ENCODE measurements at places on chromosomes 5 and 9. TPM values are rescaled to one million over a fixed set of nuclear protein-coding genes. Genes with fewer than 3 reads are reported as not detected.

- no peak for DNase-seq
These were observed 100.6 kb upstream of the SELENOP start for GRCh38 chr5:42912184-42912798.

DNA sequence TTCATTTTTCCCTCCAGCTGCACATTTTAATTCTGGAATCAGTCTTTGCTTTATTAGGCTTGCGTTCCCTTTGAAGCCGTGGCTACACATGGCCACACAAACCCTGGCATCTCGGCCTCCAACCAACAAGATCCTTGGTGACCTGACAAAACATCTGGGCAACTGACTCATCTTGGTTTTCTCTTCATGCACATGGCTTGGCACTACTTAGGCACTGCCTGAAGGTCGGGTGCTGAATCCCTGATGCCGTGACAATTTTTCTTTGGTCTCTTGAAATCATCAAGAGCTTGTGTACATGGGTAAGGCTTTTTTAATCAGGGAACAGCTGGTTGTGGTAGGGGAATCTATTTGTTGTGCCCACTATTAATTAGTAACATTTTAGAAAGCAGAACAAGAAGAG is 16.0 kb upstream of the PAPPA start:
- DNase-seq, result no peak

- no peak for DNase-seq
These were observed 70.7 kb downstream of the DAPK1 start for GRCh38 chr9:87568401-87568800.

GRCh38 chr5:165906871-165907270 is 2384.6 kb upstream of the WWC1 start:
- DNase-seq, result no peak

DNA sequence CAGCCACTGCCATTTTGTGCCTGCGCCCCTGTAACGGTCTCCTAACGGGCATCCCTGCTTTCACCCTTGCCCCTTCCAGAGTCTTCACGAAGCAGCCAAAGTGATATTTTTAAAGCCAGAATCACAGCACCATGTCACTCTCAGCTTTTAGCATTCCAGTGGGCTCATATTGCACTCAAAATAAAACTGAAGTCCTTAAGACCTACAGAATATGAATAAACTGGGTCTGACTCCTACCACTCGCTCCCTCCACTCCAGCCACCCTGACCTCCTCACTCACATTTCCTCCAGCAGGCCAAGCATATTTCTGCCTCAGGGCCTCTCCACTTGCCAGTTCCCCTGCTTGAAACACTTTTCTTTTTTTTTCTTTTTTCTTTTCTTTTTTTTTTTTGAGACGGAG is 2.4 kb upstream of the PDLIM7 start:
- no peak for DNase-seq

DNA sequence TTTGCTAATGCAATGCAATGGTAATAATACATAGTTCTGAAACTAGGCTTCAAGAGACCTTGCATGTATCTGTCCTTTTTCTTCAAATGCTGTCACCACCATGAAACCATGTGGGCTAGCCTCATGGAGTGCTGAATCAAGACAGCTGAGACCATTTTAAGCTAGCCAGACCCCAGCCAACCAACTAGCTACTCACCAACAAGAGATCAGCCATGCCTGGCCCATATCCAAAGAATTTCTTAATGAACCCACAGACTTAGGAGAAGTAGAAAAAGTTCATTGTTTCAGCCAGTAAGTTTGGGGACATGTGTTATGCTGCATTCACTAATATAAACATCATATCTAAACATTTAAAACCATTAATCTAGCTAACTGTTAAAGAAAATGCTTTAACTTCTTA is 139.8 kb upstream of the EDIL3 start:
- DNase-seq, result no peak

INSL6 gene
- total RNA-seq, result not detected

CDC20B gene
- not detected for total RNA-seq

GRCh38 chr5:33343676-33344327 is 97.0 kb upstream of the TARS1 start:
- DNase-seq, result no peak

NMUR2 gene
- total RNA-seq, result not detected

GRCh38 chr9:75833778-75834177 is 56.7 kb upstream of the PCSK5 start:
- DNase-seq, result no peak
